HFFc6 (cell line): ENCODE measurements at places on chromosomes 16 and 17.

DNA sequence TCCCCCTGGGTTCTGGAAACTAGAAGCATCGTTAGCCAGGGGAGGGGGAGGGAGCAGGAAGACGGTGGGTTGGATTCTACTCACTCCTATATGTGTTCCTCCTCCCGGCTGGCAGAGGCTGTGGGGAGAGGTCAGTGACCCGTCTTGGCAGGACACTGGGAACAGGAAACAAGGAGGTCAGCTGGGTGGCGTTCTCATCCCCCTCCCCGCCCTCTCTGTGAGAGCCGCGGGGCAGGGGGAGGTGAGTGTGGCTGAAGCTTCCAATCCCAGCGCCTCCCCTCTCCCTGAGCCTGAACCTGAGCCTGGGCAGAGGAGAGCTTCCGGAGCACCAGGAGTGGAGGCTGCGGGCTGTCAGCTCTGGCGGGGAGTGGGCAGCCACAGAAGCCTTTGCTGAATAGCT lies 12.5 kb downstream of the GPRC5C start:
- DNase-seq, result no peak

- DNase-seq, result no peak
Measured at GRCh38 chr17:58702045-58702476, 9.7 kb downstream of the RAD51C start.

- no peak for DNase-seq
Measured at GRCh38 chr16:12482455-12483220, 321.0 kb downstream of the CPPED1 start.

GRCh38 chr17:57324631-57325030 lies 68.3 kb downstream of the MSI2 start:
- DNase-seq, result no peak

DNA sequence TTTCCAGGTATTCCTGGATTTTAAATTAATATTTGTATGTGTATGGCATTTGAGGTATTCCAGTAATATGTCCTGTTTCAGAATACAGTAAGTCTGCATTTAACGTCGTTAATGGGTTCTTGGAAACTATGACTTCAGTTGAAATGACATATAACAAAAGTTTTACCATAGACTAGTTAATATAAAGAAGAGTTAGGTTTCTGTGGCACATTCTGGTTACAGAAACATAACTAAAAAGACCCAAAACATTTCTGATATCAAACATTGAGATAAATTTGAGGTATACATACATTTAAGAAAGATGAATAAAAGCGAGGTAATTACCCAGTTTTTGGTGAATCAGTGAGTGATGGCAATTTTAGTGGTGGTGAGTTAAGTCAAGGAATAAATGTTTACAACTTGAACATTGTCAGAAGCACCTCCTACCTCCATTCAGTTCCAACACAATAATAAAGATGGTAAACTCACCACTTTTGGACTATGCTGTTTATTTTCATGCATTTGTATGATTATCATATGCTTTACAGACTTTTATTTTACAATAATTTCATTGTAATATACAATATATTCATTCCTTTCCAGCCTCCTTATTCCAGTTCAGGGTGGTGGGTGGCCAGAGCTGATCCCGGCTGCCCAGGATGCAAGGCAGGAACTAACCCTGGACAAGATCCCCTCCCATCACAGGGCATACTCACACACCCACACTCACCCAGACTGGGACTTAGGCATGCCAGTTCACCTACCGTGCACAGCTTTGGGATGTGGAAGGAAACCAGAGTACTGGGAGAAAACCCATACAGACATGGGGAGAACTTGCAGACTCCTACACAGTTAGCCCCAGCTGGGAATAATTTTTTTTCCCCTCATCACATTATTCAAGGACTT lies 9.7 kb downstream of the LUC7L3 start:
- no peak for DNase-seq

GRCh38 chr17:63126607-63127006 lies 160.6 kb downstream of the TANC2 start:
- DNase-seq, result no peak

GRCh38 chr16:28062261-28062846 lies 1.2 kb downstream of the GSG1L start:
- no peak for DNase-seq

DNA sequence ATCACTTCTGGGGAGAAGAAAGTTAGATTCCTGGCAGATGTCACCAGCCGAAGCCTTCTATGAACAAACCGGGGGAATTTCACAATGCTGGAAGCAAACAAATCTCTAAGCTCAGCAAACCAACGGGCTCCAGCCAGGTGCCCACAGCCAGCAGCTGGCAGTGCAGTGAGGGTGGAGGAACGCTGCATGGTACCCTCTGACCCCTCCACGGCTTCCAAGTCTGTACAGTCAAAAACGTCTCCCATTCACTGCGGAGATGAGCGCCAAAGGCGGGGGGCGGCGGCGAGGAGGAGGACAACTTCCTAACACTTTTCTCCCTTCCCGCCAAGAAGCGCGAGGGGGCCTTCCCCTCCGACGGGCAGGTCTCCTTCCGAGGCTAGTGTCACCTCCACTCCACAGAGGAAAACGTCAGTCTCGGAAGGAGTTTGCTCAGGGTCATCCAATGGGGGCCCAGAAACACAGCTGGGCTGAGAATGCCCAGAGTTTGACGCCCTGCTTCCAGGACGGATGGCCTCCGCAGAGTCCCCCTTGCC lies 924 bp downstream of the ZNF598 start:
- DNase-seq, result no peak

GRCh38 chr17:35051579-35052240 lies 11.8 kb downstream of the RFFL start:
- DNase-seq, result no peak

GRCh38 chr16:12798846-12799245 lies 4.8 kb downstream of the CPPED1 start:
- DNase-seq, result no peak

GRCh38 chr17:17485420-17485819 lies 8.6 kb downstream of the MED9 start:
- no peak for DNase-seq

DNA sequence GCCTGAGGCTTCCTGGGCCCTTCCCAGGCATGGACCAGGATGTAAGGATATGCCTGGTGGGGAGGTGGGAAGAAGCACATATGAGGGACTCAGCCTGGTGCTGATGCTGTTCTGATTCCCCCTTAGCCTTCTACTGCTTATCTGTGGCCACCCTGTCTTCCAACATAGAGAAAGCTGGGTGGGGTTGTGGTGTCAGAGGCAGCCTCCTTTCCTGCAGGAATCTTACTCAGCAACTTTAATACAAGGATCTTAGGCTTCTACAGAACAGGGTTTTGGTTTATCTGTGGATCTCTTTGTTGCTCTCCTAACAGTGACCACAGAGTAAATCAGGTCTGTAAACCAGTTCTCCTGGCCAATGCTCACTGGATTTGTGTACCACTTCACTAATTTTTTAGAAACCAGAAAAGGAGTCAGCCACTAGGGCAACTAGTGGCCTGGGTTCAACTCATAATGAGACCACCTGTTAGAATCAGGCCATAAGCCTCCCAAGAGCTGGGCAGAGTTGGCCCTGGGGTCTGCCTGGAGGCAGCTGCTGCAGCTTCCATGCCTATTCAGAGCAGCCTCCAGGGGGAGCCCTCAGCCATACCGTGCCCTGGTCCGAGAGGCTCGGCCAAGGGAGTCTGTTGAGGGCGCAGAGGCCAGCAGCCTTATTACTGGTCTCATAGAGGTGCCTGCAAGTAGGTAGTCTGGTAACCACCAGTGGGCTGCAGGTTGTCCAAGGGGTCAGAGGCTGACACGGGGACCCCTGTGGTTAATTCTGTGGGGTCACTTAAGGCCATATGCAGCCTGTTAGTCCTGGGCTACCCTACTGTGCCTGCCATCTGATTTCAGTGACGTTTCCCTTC lies 7.1 kb downstream of the HAS3 start:
- DNase-seq, result no peak

DNA sequence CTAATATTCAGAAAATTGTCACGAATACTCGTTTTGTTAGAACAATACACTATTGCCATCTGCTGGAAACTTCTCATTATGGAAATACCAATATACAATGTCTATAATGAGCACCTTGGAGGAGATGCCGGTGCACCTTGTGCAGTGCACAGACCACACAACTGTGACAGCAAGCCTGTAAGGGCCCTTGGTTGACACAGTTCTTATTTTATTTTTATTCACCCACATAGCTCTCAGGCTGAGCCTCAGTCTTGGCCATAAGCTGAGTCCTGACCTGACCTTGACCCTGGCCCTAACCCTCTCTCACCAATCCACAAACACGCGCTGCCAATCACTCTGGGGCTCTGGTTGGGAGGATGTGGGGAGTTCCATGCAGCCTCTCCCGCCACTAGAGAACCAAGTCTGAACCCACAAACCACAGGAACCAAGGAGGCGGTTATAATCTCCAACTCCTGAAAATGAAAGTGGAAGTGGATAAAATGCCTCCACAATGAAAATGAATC lies 7.6 kb downstream of the AIPL1 start:
- peak; percentile 2 for DNase-seq

GRCh38 chr17:57210224-57210553 lies 46.1 kb upstream of the MSI2 start:
- no peak for DNase-seq

DNA sequence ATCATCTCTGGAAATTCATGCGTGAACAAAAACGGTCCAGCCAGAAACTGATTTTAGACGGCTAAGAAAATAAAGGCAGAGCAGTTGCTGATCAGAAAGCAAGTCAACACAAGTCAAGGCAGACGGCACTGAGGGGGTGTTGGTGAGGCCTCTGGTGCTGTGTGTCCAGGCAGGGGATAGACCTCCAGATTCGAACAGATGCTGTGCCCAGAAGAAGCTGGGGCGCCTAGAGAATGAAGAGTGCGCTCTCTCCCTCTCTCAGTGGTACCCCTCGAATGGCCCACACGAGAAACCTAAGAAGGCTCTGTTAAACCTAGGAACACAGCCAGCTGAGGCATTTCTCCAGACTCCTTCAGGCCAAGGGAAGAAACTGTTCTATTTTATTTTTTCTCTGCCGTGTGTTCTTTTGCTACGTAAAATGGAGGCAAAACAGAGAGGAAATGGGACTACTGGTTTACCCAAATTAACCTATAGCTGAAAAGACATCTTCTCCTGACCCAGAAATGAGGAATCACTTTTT lies 178.3 kb downstream of the PMP22 start:
- no peak for DNase-seq

- DNase-seq, result peak; percentile 65
Measured at GRCh38 chr17:35849469-35850348, 19.0 kb downstream of the HEATR9 start.

DNA sequence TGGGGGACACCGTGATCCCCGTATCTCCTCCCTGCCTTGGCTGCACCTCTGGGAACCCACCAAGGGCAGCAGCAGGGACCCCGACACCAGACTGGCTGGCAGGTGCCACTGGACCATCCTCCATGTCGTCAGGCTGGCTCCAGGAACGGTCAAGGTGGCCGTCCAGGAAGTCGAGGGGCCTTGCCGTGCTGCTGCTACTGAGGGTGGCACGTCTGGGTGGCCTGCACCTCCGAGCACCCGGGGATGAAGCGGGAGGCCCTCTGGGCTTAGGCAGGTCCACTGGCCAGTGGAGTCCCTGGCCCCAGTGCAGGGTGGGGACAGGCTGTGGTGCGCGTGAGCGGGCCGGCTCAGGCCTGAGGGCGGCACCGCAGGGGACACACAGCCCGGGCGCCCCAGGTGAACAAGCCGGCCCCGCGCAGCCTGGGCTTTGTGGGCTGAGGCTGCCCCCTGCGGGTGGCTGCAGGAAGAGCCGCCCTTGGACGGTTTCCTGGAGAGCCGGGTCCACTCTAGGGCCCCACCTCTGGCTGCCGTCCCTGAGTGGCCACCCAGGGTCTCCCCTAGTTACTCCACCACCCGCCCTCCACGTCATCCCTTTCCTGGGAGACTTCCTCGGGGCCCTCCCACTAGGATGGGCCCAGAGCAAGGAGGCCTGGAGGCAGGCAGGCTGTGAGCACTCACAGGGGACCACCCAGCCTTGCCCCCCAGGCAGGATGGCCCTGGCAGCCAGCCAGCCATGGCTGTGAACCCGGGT lies 42.8 kb upstream of the ZC3H18 start:
- peak; percentile 4 for DNase-seq

- no peak for DNase-seq
Measured at GRCh38 chr17:72693151-72693878, 399.2 kb downstream of the SLC39A11 start.

DNA sequence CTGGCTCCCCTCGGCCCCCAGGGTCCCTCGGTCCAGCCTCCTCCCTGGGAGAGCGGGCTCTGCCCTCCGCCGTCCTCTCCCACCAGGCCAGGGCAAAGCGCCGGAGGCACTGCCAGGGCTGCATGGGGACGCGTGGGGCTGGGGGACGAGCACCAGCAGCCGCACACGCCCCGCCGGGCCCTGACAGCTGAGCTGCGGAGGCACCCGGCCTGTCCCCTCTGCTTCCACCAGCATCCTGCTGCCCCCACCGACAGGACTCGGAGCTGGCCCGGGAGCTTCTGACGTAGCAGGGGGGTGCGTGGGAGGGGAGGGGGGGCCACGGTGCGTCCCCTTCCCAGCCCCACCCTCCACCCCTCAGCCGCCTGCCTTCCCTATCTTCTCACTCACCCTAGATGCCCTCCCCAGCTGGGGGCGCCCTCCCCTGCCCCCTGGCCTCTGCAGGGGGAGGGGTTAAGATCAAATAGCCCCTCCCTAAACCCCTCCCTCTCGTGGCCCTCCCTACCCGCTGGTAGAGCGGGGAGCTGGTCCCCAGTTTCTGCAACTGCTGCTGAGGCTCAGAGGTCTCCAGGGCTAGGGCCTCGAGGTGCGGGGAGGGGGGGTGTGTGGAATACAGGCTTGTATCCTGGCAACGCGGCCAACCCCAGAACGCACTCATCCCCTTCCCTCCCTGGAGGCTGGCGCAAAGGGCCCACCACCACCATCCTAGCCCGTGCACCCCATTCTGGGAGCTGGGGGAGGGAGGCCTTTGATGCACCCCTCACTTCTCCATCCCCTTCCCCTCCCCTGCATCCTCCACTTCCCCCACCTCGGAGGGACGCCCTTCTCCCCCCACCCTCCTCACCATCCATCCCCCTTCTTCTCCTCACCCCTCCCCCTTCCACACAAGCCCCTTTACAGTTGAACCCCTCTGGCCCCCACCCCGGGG lies 1.0 kb downstream of the SRCIN1 start:
- no peak for DNase-seq

DNA sequence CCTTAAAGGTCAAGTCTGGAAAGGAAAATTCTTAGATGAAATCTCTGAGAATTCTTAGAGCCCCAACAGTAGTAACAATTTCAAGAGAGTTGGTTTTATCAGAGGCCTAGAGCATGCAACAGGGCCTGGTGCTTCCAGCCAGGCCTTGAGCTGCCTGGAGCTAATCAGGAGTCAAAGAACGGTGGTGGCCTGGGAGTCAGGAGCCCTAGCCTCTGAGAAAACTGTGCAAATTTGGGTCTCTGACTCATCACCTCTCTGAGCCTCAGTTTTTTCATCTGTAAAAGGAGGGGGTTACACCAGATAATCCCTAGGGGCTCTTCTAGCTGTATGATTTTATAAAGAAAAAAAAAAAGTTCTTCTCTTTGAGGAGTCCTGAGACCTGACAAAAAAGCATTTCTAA lies 227.3 kb upstream of the RPL38 start:
- no peak for DNase-seq
